Activated naive CD8-positive, alpha-beta T cell treated with anti-CD3 and anti-CD28 coated beads, Interleukin-2, amount 50 U/mL, for 16 hours (primary cell): ENCODE measurements at places on chromosomes 7 and 10.

- DNase-seq: no peak
These were observed 43.7 kb upstream of the DGKI start for GRCh38 chr7:137890449-137890921.

- DNase-seq: no peak
These were observed 541.6 kb upstream of the FZD8 start for GRCh38 chr10:36183726-36184125.

GRCh38 chr7:17770710-17771375 is 169.5 kb downstream of the SNX13 start:
- no peak for DNase-seq

GRCh38 chr7:148162808-148163207 is 427.8 kb upstream of the C7orf33 start:
- no peak for DNase-seq

DNA sequence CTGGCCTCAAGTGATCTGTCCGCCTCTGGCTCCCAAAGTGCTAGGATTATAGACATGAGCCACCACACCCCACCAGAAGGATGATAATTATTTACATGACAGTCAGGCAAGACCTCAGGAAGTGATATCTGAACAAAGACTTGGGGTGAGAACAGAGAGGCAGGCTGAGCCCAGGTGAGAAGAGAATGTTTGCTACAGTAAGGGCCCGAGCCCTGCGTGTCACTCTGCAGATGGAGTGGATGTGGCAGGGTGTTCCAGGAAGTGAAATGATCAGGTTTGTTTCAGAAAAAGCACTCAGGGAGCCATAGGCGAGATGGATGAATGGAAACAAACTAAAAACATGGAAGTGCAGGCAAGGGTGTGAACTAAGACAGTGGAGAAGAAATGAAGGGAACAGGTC is 22.2 kb downstream of the SFMBT2 start:
- DNase-seq: no peak

- DNase-seq: no peak
These were observed 23.6 kb downstream of the IFIT3 start for GRCh38 chr10:89351412-89351779.

DNA sequence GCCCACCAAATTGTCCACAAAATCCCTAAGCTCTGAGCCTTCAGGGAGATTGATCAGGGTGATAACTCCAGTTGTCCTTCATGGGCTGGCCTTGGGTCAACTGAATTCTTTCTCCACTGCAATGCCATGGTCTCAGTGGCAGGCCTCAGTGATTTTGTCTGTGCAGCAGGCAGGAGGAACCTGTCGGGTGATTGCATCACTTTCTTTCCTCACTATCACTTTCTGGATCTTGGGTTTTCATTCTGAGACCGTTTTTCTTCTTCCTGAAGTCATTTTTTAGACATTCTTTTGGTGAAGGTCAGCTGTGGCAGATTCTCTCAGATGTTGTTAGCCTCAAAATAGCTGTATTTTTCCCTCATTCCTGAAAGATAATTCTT is 28.8 kb upstream of the LCOR start:
- no peak for DNase-seq

- no peak for DNase-seq
These were observed 605.4 kb downstream of the INHBA start for GRCh38 chr7:41097501-41097900.
